K562 (cell line): ENCODE measurements at places on chromosomes 13 and 19. TPM values are rescaled to one million over a fixed set of nuclear protein-coding genes. Genes with fewer than 3 reads are reported as not detected.

DNA sequence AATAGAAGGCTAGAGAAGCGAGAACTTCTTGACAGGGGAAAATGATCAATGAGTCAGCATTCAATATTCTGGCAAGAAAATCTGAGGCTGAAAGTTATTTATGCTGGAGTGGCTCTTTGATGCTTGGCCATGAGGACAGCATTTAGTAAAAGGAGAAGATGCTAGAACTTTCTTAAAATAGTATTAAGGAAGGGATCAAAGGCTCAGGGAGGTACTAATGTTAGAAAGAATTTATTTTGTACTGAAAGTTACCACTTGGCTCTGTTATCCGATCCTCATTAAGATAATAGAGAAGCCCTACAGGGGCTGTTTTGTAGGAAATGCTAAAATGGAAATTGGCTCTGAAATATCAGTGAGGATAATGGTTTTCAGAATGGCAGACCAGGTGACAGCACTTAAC lies 1774.6 kb upstream of the PCDH20 start:
- H3K36me3 ChIP-seq, result no peaks in the 10 kb centered on the region
- no peaks in the 10 kb centered on the region for H3K4me1 ChIP-seq
- H3K27ac ChIP-seq, result no peak overlapping the region
- DNase-seq, result no peak

DNA sequence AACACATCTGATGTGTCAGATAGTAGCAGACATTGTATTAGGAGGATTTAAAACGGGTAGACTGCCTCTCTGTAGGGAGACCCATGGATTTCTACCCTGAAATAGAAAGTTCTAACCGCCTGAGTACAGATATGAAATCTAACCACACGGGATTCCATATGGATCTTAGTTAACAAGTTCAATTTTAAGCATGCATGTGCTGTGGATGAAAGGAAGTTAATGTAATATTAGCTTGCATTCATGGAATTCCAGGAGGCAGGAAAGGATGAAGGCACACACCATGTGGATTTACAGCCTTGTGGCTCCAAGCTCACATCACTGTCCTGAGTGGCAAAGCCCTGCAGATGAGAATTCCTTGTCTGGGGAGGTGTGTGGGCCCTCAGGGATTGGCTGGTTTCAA lies 120.6 kb upstream of the IRS2 start:
- H3K4me3 ChIP-seq, result no peak overlapping the region
- no peaks in the 10 kb centered on the region for H3K36me3 ChIP-seq
- DNase-seq, result no peak
- no peaks in the 10 kb centered on the region for H3K4me1 ChIP-seq

GRCh38 chr19:10685210-10685609 lies 16.0 kb upstream of the QTRT1 start:
- H3K27me3 ChIP-seq, result no peaks in the 10 kb centered on the region
- peaks cover 17% of the 10 kb centered on the region; the same call in 1 of the 2 replicates for H3K4me1 ChIP-seq
- H3K27ac ChIP-seq, result no peak overlapping the region
- no peak for DNase-seq
- H3K36me3 ChIP-seq, result peaks cover 99% of the 10 kb centered on the region
- no peak overlapping the region for H3K4me3 ChIP-seq

The REEP6 gene
- polyA plus RNA-seq, result 31.8 and 34.1 TPM in 2 replicates

The C19orf33 gene
- polyA plus RNA-seq, result 3.2 TPM in 1 of 2 replicates, not detected in the other

The S1PR5 gene
- polyA plus RNA-seq, result 0.12 and 0.49 TPM in 2 replicates

The ARL11 gene
- polyA plus RNA-seq, result 0.73 and 0.77 TPM in 2 replicates
